ENCODE measurements at places on chromosomes 3 and 15. TPM values are rescaled to one million over a fixed set of nuclear protein-coding genes. Genes with fewer than 3 reads are reported as not detected.

ECE2 gene
- total RNA-seq, result 3.7 TPM

XRN1 gene
- 61.1 TPM for total RNA-seq

TP63 gene
- 0.41 TPM for total RNA-seq

GRCh38 chr3:12967606-12968351 is 105.5 kb downstream of the IQSEC1 start:
- DNase-seq, result peak; percentile 98

DNA sequence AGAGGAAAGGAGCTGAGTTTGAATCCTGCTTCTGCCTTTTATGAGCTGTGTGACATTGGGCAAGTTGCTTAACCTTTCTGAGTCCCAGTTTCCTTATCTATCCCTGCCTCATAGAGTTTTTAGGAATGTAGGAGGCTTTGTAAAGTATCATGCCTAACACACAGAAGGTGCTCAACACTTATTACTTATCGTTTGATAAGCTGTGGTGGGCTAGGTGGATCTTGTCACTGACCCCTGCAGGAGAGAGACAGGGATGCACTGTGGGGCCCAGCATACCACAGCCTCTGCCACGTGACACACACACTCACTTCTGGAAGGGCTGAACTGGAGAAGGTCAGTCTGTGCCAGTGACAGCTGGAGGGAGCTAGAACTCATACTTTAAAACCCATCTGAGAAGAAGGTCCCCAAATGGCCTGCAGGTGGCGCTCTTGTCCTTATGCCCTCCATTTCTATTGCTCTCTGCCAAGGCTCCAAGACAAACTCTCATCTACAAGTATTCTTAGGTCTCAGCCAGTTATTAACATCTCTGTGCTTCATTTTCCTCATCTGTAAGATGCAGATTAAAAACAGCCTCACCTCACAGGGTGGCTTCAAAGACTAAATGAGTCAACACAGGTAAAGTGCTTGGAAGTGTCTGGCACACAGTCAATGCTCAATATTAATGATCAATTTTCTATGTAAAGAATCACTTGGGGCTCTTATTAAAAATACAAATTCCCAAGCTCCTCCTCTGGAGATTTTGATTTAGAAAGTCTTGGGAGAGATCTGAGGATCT is 57.5 kb upstream of the HACD2 start:
- DNase-seq, result peak; percentile 55

- DNase-seq, result no peak
Observed at GRCh38 chr3:110588906-110589305, 482.7 kb upstream of the NECTIN3 start.

- no peak for DNase-seq
Observed at GRCh38 chr15:48595981-48596380, 49.5 kb downstream of the FBN1 start.

- no peak for DNase-seq
Observed at GRCh38 chr15:90557186-90558084, 27.7 kb downstream of the CRTC3 start.

DNA sequence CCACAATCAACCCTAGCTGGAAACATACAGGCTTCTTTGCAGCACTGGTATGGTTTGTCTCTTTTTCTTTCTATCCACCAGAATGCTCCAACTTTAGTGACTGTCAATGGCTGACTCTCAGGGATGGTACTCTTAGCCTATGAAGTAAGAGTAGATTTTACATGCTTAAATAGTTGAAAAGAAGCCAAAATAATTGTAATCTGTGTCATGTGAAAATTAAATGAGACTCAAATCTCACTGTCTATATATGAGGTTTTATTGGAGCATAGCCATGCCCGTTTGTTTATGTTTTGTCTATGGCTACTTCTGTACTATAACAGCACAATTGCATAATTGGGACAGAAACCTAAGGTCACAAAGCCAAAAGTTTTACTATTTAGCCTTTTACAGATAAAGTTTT is 29.1 kb upstream of the PDZRN3 start:
- no peak for DNase-seq

GRCh38 chr3:143875546-143875945 is 27.3 kb upstream of the SLC9A9 start:
- DNase-seq, result no peak

GRCh38 chr3:114847564-114847963 is 299.5 kb downstream of the ZBTB20 start:
- no peak for DNase-seq

DNA sequence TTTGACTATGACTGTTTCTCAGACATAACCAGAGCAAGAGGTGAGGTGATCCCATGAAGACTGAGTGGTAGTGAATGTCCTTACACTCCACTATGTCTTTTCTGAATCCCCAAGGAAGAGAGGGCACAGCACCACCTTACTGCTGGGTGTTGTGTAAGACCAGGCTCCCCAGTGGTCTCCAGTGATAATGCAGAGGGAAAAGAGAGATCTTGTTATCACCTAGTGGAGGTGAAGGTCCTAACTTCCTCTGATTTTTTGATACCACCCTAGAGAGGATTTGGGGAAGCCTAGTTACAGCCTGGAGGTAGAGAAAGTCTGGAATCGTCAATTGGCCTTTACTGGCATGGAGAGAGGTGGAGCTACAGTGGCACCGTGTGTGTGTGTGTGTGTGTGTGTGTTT is 288.0 kb upstream of the BCHE start:
- no peak for DNase-seq

All from frontal cortex (tissue), 4 donors.